DMS53 (cell line): ENCODE measurements at places on chromosomes 5 and 9.
A peak's percentile ranks its signal among the peaks of the same experiment; 100 is the strongest.

GRCh38 chr5:71771191-71771590 lies 52.1 kb downstream of the CARTPT start:
- DNase-seq, result no peak

GRCh38 chr5:125325488-125326149 lies 579.2 kb upstream of the ZNF608 start:
- no peak for DNase-seq

- DNase-seq, result no peak
These were observed 36.7 kb downstream of the COL23A1 start for GRCh38 chr5:178553517-178553916.

DNA sequence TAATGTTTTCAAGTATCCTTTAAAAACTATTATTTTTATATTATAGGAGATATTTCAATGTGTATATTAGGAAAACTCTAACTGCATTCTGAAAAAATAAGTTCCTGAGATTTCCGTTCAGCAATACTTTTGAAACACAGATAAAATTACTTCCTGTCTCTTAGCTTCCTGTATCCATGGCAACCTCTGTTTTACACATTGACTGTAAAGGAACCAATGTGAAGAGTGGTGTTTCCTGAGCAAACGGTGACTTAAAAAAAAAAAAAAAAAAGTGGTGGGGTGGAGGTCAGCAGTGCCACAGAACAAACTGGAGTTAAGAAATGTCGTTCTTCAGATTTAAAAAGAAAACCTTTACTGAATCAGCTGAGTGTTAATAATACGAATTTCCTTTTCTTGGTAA lies at the start of gene LRRC70:
TSS of gene LRRC70 (plus strand) at position 280 of the 400 bp plus-strand sequence. CDS start 620 bp downstream, outside the sequence.
- peak; percentile 92 for DNase-seq

- no peak for DNase-seq
These were observed 592.5 kb downstream of the CCDC171 start for GRCh38 chr9:16145196-16145950.

DNA sequence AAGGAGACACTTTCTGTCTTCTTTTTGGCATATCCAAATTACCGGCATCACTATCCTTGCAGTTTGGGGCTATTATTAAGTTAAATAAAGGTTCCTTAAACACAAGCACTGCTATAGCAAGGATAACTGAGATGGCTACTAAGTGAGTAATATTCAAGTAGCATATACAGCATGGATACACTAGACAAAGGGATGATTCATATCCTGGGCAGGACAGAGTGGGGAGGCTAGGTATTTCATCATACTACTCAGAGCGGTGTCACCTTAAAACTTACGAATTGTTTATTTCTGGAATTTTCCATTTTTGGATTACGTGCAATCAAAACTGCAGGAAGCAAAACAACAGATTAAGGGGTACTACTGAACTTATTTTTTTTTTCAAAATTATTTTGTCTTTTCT lies 54.1 kb downstream of the FER start:
- DNase-seq, result peak; percentile 66

DNA sequence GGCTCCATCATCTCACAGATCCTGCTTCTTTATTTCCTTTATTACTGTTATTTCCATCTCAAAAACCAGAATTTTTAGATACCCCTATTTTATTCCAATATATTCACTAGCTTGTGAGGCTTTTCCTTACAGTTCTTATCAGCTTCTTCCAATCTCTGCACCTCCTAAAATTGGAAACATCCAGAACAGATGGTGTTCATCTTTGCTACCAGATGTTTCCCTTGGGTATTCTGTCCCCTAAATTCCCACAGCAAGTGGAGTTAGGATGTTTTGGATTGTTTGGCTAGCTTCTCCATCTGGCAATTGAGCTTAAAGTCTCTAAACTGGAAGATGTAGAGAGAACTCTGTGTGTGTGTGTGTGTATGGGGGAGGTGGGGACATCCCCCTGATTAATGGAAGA lies 580.4 kb downstream of the DTWD2 start:
- DNase-seq, result no peak

- DNase-seq, result peak; percentile 54
These were observed 35.5 kb upstream of the ADAMTSL1 start for GRCh38 chr9:18438300-18438925.

- DNase-seq, result no peak
These were observed 305.1 kb downstream of the TRPM3 start for GRCh38 chr9:70816316-70816715.

- DNase-seq, result no peak
These were observed 79.3 kb downstream of the KLHL3 start for GRCh38 chr5:137656558-137656957.

- no peak for DNase-seq
These were observed 72.5 kb downstream of the PHF2 start for GRCh38 chr9:93648836-93649235.

GRCh38 chr5:151182524-151182900 lies 24.9 kb upstream of the ANXA6 start:
- no peak for DNase-seq

GRCh38 chr9:120925535-120926396 lies 830 bp downstream of the TRAF1 start:
- no peak for DNase-seq

DNA sequence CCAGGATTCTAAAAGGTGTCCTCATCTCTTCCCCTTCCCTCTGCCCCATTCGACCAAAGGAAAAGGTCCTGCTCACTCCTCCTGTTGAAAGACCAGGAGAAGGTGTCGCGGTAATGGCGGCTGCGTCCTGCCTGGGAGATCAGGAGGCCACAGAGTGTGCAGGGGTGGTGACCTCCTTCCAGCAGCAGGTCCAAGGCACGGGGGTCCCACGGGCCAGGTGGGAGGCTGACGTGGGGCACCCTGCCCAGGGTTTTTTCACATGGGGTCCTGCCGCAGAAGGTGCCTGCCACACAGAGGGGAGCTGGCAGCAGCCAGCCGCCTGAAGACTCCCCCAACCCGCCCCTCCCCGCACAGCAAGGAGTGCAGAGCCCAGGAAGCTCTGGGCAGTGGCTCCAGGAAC lies 22.2 kb upstream of the ADAMTS2 start:
- no peak for DNase-seq

DNA sequence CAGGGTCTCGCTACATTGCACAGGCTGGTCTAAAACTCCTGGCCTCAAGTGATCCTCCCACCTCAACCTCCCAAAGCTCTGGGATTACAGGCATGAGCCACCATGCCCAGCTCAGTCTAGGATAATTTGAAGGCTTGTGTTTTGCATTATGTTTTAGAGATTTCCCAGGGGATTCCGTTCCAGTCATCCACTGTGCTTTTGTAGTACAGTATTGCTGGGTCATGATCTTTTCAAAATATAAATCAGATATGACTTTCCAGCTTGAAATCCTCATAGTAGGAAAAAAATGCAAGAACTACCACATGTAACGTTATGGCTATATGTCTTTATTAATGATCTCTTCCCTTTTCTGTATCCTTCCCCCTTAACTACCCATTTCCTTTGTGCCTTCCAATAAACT lies 338.1 kb downstream of the PRELID2 start:
- DNase-seq, result no peak

GRCh38 chr9:2173170-2173569 lies 158.0 kb downstream of the SMARCA2 start:
- no peak for DNase-seq

- no peak for DNase-seq
These were observed 201.1 kb downstream of the ARHGEF28 start for GRCh38 chr5:73827106-73827450.

GRCh38 chr5:76014005-76014404 lies 69.2 kb upstream of the SV2C start:
- DNase-seq, result no peak

DNA sequence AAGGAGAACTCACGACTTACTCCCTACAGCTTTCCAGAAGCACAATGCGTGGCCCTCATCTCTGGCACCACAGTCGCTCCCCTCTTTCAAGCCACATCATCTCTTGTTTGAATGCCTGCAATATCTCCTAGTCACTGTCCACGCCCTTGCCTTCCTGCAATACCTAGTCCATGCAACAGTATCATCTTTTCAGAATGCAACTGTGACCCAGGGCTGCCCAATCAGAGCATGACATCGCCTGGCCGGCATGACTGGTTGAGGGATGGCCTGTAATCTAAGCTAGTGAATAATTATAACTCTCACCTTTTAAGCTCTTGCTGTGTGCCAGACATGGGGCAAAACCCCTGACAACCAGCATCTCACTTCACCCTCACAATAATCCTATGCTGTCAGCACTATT lies 52.5 kb upstream of the CPEB4 start:
- DNase-seq, result no peak

GRCh38 chr5:113336975-113337374 lies 97.8 kb downstream of the TSSK1B start:
- peak; percentile 60 for DNase-seq

- no peak for DNase-seq
These were observed 135.5 kb upstream of the CPEB4 start for GRCh38 chr5:173752653-173753052.

DNA sequence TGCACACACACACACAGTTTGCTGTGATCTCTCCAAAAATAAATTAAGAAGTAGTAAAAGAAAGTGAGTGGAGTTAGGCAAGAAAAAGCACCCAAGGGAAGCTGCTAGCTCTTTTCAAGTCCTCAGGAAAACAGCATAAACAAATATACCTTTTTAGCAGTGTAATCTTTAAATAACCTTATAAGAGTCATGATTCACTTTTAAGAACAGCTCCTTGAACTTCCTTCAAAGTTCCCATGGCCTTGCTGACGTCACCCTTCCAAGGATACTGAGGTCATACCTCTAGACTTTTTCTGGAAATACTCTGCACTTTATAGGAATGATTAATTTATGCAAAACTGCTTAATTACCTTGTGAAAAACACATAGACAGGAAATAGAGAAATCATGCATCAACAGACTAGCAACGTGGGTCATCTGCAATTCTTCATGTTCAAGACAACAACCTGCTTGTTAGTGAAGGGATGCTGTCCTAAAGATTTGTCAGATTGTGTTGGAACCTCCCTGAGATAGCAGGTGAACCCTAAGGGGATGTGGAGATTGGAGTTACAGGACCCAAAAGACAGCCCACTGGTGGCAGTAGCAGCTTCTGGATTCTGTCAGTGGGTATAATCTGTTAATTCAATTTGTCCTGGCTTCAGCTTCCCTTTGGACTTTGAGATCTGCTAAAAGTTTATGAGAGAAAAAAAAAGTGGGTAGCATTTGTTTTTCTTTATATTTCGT lies 229.0 kb downstream of the ELAVL2 start:
- DNase-seq, result no peak

DNA sequence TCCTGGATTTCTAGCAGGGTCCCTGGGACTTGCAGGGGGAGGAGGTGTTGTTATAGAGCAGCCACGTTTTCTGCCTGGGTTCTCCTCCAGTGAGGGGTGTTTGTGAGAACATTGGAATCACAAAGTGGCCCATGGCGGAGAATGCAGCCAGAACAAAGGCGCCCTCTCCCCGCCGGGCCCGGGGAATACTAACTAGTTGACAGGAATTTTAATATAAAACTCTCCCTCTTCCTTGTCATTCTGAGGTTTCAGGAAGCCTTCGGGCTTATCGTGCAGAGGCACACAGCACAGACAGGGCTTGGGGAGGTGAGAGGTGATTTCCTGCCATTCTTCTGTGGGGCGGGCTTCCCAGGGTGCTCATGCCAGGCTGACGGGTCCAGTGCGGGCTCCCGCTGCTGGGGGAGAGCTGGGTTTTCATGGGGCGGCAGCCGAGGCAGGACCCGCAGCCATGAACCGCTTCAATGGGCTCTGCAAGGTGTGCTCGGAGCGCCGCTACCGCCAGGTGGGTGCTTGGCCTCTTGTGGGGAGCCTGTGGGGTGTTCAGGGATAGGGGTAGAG lies 37.7 kb downstream of the RGS3 start:
- no peak for DNase-seq

- DNase-seq, result no peak
These were observed 28.1 kb downstream of the NEK6 start for GRCh38 chr9:124285903-124286291.

DNA sequence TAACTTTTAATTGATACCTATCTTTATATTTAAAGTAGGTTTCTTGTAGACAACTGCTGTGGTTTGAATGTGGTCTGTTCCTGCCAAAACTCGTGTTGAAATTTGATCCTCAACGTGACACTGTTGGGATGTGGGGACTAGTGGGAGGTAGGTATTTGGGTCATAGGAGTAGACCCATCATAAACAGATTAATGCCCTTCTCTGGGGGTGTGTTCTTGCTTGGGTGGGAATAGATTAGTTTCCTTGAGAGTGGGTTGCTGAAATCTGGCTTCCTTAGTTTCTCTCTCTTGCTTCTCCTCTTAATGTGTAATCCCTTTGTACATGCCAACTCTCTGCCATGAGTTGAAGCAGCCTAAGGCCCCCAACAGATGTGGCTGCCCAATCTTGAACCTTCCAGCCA lies 34.6 kb upstream of the IPPK start:
- no peak for DNase-seq

DNA sequence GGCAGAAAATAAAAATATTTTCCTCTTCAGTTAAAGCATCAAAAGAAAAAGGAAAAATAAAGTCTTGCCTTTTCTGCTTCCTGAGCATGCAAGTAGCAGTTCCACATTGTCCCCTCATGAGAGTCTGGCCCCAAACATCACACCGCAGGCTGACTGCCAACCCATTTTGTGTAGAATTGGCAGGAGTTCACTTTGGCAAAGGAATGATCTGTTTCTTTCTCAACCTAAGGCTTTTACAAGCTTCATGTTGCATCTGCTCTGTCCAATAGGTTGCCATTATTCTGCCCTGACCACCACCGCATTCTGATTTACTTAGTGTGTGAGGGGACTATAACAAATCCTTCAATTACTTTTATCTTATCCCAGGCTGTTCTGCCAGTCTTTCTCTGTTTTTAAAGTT lies 249.5 kb downstream of the ISL1 start:
- no peak for DNase-seq

GRCh38 chr5:33261305-33261704 lies 179.5 kb upstream of the TARS1 start:
- DNase-seq, result no peak

DNA sequence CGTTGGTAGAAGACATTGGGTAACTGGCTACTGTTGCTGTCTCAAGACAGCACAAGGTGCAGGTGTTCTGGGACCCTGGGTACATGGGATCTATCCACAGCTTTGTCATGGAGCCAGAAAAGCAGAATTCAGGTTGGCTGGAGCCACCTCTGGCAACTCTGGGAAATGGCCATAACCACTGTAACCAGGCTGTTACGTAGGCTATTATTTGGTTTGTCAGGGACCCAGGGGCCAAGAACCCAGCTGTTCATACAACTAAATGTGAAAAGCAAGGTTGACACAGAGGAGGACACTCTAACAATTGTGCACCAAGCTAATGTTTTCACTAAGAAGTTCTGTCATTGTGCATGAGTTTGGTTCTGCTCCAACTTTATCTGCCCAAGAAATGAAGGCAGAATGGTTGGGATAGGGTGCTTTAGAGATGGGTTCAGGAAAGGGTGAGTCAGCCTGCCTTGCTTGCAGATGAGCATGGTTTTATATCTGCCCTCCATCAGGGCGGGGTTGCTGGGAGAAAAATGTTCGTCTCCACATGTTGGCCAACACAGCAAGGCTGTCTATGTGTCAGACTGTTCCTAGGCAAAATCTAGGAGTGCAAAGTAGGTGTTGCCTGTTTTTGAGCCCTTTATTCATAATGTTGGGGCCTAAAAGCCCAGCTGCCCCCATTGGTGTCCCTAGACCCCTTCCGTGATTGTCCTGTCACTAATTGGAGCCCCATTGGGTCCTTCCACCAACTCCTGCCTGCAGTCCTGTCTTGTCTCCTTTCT lies 131.3 kb upstream of the DAP start:
- DNase-seq, result peak; percentile 25
